Activated CD4-positive, alpha-beta T cell treated with anti-CD3 and anti-CD28 coated beads for 48 hours (primary cell): ENCODE measurements at places on chromosomes 6 and 20.
A peak's percentile ranks its signal among the peaks of the same experiment; 100 is the strongest.

GRCh38 chr6:148347441-148348054, 4.9 kb downstream of the SASH1 start:
- DNase-seq: no peak

- no peak for DNase-seq
Observed at GRCh38 chr6:169046483-169047192, 207.0 kb downstream of the THBS2 start.

GRCh38 chr20:858011-858410, 24.5 kb downstream of the FAM110A start:
- DNase-seq: no peak

DNA sequence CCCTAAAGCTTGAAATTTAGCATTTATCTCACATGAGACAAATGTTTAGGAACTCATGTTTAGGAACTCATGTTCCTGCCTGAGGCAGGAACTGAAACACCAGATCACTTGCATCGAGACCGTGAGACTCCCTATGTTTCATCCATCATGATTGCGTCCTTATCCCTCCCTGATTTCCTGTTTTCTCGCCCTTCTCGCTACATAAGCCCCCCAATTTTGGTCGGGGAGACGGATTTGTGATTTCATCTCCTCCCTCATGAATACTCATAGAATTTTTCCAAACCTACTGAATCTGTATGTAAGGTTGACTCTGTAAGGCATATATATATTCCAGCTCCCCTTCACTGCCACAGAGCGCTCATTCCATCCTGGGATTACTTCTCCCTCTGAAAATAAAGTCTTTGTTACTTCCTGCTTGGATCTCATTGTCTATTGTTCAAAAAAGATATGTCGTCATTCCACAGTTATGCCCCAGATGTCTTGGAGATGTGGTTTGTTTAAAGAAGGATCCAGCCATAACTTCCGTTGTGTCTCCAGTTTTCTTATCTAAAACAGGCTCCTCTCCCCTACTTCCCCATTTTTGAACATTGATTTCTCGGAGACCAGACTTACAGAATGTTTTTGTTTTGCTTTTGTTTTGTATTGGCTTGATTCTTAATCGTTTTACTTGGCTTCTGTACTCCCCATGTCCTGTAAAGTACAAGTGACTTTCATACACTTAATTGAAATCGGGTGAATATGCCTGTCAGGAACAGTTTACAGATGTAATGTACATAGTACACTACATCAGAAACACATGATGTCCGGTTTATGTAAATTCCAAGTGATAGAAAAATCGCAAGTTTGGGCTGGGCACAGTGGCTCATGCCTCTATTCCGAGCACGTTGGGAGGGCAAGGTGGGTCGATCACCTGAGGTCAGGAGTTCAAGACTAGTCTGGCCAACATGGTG, 118.7 kb downstream of the HFE start:
- no peak for DNase-seq

DNA sequence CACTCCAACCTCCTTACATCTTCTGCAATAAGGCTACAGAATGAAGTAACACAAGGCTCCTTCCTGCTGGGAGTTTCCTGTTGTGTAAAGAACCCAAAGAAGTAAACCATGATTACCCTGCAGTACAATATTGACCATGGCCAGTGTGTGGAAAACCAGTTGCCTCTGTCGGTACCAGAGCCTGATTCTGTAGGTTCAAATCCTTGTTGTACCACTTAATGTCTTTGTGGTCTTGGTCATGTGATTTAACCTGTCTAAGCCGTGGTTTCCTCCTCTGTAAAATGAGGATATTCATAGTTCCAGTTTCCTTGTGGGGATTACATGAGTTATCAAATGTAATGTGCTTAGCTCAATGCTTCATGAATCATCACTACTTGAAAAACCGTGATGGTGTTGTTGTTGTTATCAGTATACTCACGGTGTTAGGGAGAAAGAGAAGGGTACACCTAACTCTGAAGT, 60.3 kb upstream of the PRELID3B start:
- no peak for DNase-seq

DNA sequence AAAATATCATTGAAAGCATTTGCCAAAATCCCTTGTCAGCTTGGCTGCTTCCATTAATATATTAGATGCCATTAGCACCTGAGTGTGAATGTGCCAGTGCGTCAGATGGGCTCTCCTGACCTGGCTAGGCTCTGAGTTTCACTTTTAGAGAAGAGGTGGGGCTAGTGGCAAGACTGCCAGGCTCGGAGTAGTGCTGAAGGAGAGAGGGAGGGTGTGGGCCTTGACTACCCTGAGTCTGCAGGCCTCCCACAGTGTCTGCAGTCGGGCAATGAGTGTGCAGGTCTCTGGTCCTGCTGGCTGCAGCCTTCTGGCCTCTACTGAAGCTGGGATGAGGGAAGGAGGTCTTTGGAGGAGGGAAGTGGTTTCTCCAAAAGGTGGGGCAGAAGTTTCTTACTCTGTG, 34.6 kb upstream of the PNPLA1 start:
- DNase-seq: no peak

- DNase-seq: no peak
Observed at GRCh38 chr20:32642257-32643046, 31.3 kb downstream of the C20orf203 start.

- DNase-seq: no peak
Observed at GRCh38 chr20:37259865-37260264, 1.7 kb downstream of the GHRH start.

GRCh38 chr6:43095939-43096338, 19.8 kb downstream of the PTK7 start:
- no peak for DNase-seq

- peak; percentile 29 for DNase-seq
Observed at GRCh38 chr6:165889636-165890403, 226.8 kb upstream of the PDE10A start.

GRCh38 chr6:135084001-135084915, 29.6 kb upstream of the HBS1L start:
- no peak for DNase-seq

- DNase-seq: no peak
Observed at GRCh38 chr20:35404614-35405259, 7.0 kb downstream of the UQCC1 start.

- DNase-seq: peak; percentile 46
Observed at GRCh38 chr6:137978252-137978896, 111.3 kb downstream of the TNFAIP3 start.

DNA sequence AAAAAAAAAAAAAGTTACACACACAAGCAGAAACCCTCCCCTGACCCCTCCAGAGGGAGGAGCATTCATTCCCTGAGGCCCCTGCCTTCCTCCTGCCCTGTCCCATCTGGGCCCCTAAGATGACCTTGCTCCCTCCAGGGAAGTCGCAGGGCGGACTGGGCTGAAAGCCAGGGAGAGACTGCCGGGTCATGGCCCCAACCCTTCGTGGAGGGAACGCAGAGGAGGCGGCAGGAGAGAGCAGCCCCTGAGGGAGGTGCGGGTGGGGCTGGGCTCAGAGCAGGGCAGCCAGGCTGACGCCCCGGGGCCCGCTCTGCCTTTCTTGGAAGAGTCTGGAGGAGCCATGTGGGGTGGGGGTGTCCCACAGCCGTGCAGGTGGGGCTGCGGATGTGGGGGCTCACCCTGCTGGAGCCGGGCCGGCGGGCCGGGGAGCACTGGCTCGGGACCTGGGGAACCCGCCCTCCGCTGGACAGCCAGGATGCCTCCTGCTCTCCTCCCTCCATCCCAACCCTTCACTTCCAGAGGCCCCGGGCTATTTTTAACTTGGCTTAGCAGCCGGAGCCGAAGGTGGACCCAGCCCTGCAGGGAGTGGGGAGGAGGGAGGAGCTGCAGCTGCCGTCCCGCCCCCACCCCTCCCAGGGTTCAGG, 15.0 kb upstream of the ABHD16B start:
- DNase-seq: no peak

DNA sequence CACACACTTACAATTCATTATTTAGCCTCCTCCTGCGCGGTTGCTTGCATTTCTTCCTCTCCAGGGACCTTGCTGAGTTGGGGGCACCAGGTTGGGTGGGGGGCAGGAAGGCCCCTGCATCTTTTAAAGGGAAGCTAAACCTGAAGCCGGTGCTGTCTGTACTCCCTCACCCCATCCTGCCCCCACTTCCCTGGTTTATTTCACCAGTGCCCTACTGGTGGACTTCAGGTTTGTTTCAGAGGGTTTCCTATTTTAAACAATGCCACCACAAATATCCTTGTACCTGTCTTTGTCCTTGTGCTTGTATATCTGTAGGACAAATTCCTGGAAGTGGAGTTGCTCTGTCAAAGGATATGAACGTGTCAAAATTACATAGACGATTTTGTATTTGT, 21.0 kb downstream of the PTK7 start:
- DNase-seq: no peak

- DNase-seq: no peak
Observed at GRCh38 chr20:924639-925038, 8.5 kb upstream of the ANGPT4 start.

DNA sequence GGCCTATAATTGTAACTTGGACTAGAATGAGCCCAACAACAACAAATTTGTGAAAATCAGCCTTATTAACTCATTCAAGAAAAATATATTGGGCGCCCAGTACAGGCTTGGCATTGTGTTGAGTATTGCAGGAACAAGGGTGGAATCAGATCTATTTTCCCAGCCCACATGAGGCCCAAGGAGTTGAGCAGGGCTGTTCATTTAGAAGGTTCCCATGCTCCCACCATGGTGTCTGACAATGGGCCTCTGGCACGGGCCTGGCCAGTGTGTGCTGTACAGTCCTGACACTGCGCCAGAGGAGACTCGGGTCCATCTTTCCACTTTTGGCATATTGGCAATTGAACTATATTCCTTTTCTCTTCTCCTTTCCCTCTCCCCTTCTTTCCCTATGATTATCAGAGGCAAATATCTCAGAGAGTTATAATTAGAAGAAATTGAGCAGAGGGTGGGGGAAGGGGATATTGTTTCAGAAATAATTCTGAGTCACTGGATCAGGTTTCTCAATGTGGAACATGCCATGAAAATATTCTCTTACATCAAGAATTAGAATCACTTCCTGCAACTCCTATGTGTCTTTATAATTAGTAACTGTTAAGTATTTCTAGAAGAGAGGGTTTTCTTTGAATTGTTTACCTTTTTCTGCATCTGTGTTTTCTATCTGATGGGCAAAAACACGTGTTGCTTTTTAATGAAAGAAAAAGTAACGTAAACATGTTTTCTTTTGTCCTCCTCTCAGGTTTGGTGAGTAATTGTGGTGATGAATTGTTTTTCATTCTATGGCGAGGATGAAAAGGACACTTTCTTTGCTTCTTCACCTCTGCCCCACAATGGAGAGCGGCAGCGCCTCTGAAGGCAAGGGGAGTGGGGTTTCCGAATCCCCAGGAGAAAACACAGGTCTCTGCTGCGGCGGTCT, 209.4 kb downstream of the FOXA2 start:
- DNase-seq: no peak

DNA sequence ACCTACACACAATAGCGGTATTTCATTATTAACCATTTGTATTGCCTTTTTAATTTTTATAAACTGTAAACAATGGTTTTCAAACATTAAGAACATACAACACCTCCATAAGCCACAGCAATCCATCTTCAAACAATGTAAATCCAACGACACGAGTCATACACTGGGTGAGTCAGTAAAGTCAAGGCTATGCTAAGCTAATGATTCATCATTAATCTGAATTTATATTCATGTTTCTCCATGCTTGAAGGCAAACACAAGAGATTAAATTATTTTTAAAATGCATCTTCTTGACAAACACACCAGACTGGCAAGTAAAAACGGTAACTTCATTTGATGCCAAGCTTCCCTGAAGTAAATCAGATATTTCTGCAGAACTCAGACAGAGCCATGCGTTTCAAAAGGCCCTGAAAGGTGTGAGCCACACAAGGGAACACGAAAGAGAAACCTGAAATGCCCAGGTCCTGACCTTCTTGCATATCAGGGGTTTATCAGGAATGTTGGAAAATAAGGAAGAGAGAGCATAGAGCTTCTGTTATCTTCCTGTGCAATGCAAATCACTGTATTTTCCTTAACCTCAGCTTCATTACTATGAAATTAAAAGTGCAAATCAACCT, 162.5 kb downstream of the ALDH8A1 start:
- no peak for DNase-seq

DNA sequence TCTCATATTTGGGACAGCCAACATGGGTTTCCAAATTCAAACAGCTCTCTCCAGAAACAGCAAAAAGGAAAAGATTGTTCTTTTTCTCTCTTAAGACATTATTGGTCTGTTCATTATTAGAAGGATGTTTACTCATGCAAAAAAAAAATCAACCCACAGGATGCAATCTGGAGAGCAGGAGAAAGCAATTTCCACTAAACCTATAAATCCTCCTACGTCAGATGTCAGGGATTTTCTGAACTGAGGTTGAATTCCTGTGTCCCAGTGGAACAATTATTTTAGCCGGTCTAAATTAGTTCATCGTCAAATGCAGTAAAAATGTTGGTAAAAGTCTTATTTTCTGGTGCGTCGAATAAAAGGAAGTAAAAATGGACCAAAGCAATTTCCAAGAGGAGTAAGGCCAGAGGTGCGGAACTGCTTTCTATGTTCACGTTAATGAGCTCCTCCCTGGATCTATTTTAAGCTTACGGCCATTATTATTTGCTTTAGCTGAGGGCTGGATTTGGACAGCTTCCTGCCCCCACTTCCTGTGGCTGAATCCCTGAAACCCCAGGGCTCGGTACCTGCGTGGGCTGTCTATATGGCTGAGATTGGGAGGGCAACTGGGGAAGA, at the start of gene GABRR1:
Gene GABRR1, minus strand, starts transcription at position 60 of the 612 bp plus-strand sequence. Its CDS starts 36 bp downstream, at position 24.
- DNase-seq: no peak

- no peak for DNase-seq
Observed at GRCh38 chr6:169780571-169781091, 29.2 kb downstream of the ERMARD start.

DNA sequence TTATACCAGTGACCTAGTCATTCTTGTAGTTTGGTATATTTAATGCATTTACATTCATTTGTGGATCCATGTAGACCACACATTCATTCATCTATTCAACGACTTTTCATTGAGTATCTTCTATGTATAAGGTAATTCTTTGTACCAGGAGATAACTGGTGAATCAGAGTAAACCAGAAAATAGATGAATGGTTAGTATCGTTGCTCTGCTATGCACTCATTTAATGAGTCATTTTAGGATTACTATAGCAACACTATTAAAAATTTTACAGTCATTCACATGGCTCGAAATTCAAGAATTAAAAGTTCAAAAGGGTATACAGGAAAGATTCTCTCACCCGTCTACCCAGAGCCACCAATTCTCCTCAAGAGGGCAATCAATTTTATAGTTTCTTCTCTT, 26.8 kb downstream of the DOK5 start:
- no peak for DNase-seq

- DNase-seq: no peak
Observed at GRCh38 chr6:89251976-89252375, 34.8 kb upstream of the GABRR1 start.

DNA sequence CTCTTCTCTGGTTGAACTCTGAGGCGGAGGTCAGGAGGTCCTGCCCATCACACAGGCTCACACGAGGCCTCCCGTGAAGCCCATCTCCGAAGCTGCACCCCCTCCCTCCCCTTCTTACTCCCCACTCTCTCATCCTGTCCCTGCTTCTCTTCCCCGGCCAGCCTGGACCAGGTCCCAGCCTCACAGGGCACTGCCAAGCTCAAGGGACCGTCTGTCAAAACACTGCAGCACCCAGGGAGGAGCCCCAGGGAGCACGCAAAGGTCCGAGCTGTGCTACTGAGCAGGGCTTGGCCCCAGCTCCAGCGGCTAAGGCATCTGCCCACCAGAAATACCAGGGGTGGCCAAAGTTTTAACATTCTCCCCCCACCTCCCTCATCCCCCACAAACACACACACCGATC, 70.0 kb downstream of the PSMG4 start:
- DNase-seq: no peak

GRCh38 chr6:111662794-111663593, 57.3 kb upstream of the TRAF3IP2 start:
- DNase-seq: no peak
